ENCODE measurements at places on chromosomes 16 and 17.
A peak's percentile ranks its signal among the peaks of the same experiment; 100 is the strongest.

DNA sequence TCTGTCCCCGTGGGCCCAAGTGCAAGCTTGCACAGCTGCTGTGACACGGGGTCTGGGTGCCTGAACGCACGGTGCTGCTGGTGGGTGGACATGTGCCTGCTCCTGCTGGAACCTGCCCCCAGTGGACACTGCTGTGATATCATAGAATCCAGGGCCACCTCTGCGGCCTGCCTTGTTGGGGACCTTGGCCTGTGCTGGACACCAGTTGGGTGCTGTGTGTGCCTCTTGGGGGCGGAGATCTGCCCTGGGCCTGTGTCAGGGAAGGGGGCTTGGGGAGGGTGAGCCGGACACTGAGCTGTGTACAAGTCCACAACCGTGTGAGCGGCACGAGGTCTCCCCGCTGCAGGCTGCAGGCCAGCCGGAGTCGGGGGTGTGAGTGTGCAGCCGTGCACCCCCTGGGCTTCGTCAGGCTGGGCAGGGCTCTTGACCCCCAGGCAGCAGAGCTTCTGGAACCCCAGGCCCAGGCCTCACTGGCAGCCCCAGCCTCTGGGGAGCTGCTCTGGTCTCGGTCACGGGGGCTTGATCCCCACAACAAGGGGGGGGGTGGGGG is 33.3 kb downstream of the GSE1 start:
- DNase-seq: no peak

- no peak for DNase-seq
Observed at GRCh38 chr16:31000671-31001382, 9.6 kb downstream of the STX1B start.

- no peak for DNase-seq
Observed at GRCh38 chr16:20410121-20410723, 888 bp downstream of the ACSM5 start.

DNA sequence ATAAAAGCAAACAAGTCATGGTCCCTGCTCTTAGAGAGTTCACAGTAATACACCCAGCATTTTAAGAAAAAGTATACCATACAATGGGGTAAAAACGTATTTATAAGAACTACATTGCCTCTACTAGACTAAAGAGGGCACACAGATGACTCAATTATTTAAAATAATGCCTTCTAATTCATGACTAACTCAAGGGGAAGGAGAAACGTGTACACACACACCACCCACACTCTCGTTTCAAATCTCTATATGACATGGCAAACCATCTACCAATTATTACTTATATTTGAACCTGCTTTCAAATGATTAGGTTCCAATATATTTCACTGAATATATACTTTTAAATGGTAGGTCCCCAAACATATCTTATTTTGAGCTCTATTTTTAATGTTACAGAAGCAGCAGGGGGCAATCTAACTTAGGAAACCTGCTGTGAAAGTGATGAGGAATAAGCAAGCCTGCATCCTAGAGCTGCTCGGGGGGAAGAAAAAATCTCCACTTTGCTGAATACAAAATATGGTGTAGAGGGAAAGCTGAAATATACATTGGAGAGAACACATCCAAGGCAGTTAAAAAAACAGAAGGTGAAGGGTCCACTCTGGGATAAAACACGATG is 232.4 kb upstream of the PSMD7 start:
- DNase-seq: peak; percentile 1

- DNase-seq: no peak
Observed at GRCh38 chr16:15404792-15405191, 9.2 kb downstream of the MPV17L start.

DNA sequence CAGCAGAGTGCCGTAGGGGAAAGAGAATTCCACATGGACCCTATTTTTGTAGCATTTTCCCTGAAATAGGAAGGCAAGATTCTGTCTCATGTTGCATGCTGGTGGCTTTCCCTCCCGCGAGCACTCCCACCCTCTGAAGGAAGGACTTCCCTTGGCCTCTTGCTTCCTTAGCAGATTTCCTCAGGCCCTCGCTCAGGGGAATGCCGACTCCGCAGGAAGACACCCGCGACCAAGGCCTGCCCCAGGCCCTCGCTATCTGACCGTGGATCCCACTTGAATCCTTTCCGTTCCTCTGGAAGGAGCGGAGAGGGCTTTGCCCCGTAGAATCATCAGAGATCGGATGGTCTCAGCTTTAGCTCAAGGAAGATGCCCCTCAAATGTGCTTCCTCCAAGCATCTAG is 179.4 kb upstream of the FOXF1 start:
- DNase-seq: no peak

DNA sequence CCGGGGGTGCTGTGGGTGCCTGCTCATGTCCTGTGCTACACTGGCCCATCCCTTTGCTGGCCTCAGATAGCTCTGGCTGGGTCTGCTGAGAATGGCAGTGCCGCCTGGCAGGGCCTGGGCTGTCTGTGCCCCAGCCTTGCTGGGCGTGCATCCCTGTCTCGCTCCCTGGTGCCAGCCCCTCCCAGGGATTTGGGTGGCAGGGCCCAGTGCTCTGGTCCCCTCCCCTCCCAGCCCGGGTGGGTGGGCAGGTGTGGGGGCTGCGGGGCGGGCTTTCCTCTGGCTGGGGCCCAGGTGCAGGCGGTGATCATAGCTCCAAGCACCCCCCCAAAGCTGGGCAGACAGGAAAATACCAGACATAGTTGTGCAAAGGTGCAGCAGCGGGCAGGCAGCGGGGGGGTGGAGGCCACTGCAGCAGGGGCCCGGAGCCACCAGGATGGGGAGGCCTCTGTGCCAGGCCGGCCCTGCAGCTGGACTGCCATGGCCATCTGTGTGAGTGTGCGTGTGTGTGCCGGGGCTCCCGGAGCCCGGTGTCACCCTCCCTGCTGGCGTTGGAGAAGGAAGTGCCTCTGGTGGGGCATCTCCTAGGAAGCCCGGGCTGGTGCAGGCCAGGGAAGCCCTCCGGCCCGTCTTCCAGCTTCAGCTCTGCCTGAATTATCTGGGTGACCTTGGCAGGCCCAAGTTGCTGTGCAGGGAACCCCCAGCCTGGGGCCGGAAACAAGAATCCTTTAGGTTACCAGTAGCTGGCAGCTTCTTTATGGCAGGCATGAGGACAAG is 7.4 kb downstream of the GLIS2 start:
- DNase-seq: no peak

GRCh38 chr17:43800736-43801135 is 20.5 kb downstream of the CFAP97D1 start:
- no peak for DNase-seq

- DNase-seq: no peak
Observed at GRCh38 chr16:66478733-66479511, 51.8 kb downstream of the BEAN1 start.

DNA sequence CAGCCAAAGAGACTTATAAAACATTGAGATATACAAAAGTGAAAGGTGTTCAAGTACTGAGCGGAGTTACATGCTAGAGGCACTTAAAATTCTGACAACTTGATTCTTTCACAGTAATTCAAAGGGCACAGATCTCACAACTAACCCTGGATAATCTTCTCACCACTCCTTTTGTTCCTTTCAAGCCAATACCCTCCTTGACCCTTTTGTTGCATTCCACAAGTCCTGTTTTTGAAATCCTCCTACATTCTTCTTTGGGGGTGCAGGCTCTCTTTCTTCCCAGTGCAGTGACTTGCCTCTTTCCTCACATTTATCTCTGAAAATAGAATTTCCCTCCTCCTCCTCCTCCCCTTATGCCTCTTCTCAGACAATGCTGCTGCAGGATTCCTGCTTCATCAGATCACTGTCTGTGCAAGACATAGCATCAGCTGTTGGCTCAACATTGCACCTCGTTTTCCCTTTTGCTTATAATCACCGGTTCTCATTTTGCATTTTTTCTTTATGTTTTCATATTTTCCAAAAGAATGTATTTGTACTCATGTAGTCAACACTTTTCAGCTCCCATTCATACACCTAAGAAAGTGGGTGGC is 199.3 kb downstream of the CDH8 start:
- no peak for DNase-seq

- peak; percentile 44 for DNase-seq
Observed at GRCh38 chr17:72334205-72334604, 213.4 kb downstream of the SOX9 start.

GRCh38 chr17:6648181-6648580 is 3.2 kb downstream of the MED31 start:
- DNase-seq: no peak

DNA sequence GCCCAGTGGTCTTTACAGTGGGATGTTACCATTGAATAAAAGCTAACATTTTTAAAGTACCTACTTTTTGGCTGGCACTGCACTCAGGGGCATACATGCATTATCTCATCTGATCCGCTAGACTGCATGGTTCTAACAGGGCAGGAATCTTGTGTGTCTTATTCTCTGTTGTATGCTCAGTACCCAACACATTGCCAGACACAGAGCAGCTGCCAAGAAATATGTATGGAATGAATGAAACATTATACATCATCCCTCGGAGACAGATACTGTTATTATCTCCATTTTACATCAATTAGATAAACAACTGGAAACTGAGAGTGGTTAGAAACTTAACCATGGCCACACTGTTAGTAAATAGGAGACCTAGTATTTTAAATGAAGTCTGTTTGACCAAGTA is 74.1 kb upstream of the CDH11 start:
- no peak for DNase-seq

DNA sequence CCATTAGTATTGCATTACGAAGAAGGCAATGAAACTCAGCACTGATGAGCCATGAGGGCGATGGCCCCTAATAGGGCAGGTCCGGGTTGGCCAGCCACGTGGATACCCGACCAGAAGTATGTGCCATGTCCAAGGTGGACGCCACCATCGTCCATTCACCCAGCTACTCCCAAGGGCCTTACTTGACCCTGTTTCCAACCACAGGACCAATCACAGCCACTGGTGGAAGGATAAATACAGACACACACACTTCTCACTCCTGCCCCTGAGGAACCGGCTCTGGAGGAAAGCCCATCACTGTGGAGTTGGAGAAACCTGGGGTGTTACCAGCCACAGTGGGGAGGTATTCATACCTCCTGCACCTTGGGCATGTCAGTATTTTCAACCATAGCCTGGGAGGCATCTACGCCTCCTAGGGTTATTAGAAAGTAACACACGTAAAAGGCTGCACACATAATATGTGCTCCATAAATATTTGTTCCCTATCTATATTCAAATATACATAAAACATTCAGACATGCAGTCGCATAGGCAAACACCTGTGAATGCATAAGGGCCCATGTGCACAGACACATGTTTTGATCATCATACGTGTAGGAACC is 5.4 kb upstream of the ITGA3 start:
- no peak for DNase-seq

GRCh38 chr17:47733674-47734410 is 806 bp downstream of the TBX21 start:
- no peak for DNase-seq

- DNase-seq: no peak
Observed at GRCh38 chr16:1309888-1310831, 724 bp downstream of the UBE2I start.

GRCh38 chr16:381012-381788 is 578 bp downstream of the PGAP6 start:
- no peak for DNase-seq
